ENCODE measurements at places on chromosomes 5 and 9.

DNA sequence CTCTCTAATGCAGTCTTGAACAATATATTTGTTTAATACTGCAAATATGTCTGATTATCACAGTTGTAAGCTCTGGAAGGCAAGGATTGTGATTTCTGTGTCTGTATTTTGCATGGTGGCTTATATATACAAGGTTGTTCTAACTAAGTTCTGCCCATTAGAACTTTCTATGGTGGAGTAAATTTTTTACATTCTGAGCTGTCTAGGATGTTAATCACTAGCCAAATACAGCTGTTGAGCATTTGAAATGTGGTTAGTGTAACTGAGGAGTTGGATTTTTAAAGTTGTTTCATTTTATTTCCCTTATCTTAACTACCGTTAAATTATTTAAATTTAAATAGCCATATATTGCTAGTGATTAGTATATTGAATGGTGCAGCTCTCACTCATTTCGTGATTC lies 64.3 kb upstream of the DMRTA1 start:
- no peak for DNase-seq

- no peak for DNase-seq
Observed at GRCh38 chr5:180313677-180314505, 22.0 kb upstream of the MAPK9 start.

- DNase-seq = no peak
Observed at GRCh38 chr5:40680741-40681362, 1.1 kb downstream of the PTGER4 start.

GRCh38 chr5:20360263-20360662 lies 372.3 kb upstream of the CDH18 start:
- DNase-seq = no peak

- no peak for DNase-seq
Observed at GRCh38 chr9:91415290-91415689, 8.3 kb downstream of the NFIL3 start.
